Stomach (tissue), 19 donors: ENCODE measurements at places on chromosomes 12 and 14. TPM values are rescaled to one million over a fixed set of nuclear protein-coding genes. Genes with fewer than 3 reads are reported as not detected.

KRT79 gene
- not detected for total RNA-seq

CLEC4E gene
- total RNA-seq: 5.1 TPM

GRCh38 chr12:6458281-6459003, 6.6 kb downstream of the TAPBPL start:
- DNase-seq: no peak

- DNase-seq: peak; percentile 36
These were observed 324.0 kb upstream of the PDE3A start for GRCh38 chr12:20044351-20044750.

GRCh38 chr12:89231686-89232085, 120.6 kb downstream of the DUSP6 start:
- DNase-seq: no peak

MMAB gene
- 71.2 TPM for total RNA-seq
